Dermis microvascular lymphatic vessel endothelial cell (primary cell): ENCODE measurements at places on chromosomes 5 and 9. TPM values are rescaled to one million over a fixed set of nuclear protein-coding genes. Genes with fewer than 3 reads are reported as not detected.

GRCh38 chr9:124784509-124784908 lies 7.6 kb downstream of the OLFML2A start:
- DNase-seq: no peak

- DNase-seq: no peak
These were observed 80.3 kb downstream of the SECISBP2 start for GRCh38 chr9:89398621-89399020.

Gene FCN2
- not detected in 2 replicates for total RNA-seq

Gene CDH10
- under 0.01 TPM in 1 of 2 replicates, not detected in the other for total RNA-seq

Gene C9orf40
- 2.4 and 2.5 TPM in 2 replicates for total RNA-seq

- no peak for DNase-seq
These were observed 120.2 kb downstream of the KIAA0825 start for GRCh38 chr5:94498199-94498598.

DNA sequence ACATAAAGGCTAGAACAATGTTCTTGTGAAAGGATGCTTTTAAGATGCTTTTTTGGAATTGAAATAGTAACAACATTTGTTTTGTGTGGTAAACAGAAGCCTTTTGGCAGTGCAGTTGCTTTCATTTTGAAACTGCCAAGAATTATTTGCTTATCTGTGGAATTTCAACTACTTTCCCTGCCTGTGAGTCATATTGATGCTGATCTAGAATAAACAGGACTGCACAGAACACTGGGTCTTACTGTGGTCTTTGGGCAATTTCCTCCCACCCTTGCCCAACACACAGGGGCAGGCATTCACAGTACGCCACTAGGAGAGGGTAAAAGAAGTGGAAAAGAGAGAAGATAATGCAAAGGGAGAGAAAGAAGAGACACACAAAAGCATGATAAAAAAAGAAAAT lies 483.7 kb downstream of the ELAVL2 start:
- no peak for DNase-seq
